ENCODE measurements at places on chromosomes 12 and 14.

- DNase-seq, result no peak
These were observed 1306.6 kb downstream of the FSCB start for GRCh38 chr14:43200519-43200918.

DNA sequence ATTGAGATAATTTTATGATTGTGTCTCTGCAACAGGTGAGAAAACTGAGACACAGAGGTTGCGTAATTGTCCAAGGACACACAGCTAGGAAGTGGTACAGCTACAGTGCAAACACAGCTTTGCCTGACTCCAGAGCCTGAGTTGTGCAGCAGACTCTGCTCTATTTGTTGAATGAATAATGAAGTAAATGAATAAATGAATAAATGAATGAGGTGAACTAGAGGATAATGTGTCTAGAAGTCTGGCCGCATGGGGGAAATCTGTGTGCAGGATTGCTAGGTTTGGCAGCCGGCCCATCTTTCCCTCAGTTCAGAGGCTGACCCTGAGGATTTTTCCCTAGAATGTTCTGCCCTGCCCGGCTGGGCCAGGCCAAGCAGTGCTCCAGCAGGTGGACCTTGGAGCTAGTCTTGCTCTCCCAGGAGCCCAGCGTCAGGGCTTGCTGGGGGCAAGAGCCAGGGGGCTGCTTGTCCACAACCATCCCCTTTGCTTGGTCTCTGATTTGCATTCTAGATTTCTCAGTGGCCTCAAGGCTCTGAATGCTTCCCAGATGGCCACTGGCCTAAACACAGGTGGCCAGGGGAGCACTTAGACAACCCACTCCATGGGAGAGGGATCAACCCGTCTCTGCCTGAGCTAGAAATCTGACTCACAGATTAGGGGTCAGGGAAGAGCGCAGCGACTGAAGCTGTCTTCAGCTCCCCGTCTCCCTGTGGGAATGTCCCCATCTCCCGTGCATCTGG is 225.2 kb downstream of the C12orf75 start:
- no peak for DNase-seq

- DNase-seq, result peak; percentile 9
These were observed 2.8 kb downstream of the TMEM179 start for GRCh38 chr14:104601786-104602185.

DNA sequence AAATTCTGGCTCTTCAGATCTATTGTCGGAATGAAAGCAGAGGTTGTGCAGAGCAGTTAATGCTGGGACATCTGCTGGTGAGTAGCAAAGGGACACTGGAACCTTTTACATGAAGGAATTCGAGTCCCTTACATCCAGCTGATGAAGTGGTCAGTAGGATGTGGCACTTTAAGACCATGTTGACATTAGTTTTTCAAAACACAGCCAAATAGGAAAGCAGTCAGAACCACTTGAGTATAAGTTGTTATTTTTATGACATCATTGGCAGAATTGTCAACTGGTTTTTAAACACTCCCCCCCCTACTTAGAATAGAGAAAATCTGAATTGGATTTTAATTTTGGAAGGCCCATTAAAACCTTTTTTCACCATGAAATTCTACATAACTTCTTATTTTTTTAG is 46.8 kb upstream of the AMN start:
- no peak for DNase-seq

- no peak for DNase-seq
These were observed 38.9 kb downstream of the TEAD4 start for GRCh38 chr12:2997989-2998670.

DNA sequence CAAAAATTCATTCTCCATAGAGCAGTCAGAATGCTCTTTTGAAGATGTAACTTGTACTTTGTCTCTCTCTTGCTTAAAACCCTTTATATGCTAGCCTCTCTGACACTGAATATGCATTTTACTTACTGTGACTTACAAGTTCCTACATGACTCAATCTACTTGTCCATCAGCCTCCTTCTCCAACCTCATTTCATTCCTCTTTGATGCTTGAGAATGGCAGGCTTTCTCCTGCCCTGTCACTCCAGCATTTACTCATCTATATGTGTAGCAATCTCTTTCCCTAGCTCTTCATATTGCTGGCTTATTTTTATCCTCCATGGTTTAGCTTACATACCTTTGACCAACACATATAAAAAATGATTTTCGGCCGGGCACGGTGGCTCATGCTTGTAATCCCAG is 561.9 kb downstream of the CCER1 start:
- no peak for DNase-seq

DNA sequence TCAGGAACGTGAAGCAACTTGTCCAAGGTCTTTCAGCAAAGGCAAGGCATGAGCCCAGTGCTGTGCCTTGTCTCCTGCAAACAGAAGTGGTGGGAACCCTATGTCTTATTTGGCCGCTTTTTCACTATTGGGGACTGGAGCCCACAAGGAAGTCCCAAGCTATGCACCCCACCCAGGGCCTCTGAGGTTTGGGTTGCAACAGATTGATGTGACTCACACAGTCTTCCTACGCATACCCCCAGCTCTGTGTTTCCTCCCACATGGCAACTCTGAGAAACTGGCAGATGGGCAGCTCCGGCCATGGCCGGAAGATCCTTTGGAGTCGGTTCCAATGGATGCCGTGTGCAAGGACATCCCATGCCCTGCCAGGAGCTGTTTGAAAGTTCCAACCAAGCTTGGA is 28.3 kb upstream of the CMKLR1 start:
- DNase-seq, result peak; percentile 38

DNA sequence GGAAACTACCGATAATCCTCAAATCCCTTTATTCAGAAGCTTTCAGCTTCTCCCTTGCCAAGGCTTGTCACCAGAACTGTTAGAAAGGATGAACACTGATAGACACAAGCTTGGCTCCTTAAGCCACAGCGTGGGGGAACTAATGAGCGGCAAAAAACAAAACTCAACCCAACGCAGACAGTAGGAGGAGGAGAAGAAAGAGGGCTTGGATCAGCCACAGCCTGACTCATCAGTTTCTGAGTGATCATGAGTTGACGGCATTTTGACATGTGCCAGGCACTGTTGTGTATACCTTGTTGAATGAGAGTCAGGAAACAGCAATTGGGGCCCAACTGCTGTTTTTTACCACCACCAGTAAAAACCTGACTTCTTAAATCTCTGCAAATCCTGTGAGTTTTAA is 23.7 kb downstream of the PLXNC1 start:
- peak; percentile 53 for DNase-seq
